Caco-2 (cell line): ENCODE measurements at places on chromosomes 16 and 17. TPM values are rescaled to one million over a fixed set of nuclear protein-coding genes. Genes with fewer than 3 reads are reported as not detected.

DNA sequence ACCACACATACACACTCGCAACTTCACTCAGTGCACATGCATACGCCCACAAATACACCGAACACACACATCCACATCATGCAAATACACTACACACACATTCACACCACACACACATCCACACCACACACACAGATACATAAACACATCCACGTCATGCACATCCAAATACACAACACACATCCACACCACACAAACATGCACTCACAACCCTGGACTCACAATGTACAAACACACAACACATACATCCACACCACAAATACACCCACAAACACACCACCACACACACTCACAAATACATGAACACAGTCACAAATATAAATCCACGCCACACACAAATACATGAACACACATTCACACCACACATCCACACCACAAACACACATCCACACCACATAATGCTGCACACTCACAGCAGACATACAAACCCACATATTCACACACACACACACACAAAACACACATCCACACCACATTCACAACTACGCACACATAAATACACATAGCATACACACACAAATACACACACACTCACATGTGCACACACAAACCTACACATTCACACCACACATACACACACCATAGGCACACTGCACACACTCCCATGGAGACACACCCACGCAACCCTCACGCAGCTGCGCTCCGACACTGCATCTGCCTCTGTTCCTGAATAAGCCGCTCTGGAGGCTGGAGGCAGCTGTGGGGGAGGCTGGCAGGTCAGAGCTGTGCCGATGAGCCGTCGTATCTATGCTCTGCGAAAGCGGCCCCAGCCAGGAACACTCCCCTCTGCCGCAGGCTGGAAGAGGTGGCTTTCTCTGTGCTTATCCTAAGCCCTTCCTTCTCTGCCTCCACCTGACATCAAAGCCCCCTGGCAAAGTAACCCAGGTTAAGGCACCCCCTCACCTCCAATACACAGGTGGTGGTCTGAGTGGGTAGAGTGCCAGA lies 141.8 kb downstream of the GRIN2A start:
- DNase-seq = no peak

- DNase-seq = no peak
Observed at GRCh38 chr17:63438092-63439051, 7.7 kb downstream of the CYB561 start.

DNA sequence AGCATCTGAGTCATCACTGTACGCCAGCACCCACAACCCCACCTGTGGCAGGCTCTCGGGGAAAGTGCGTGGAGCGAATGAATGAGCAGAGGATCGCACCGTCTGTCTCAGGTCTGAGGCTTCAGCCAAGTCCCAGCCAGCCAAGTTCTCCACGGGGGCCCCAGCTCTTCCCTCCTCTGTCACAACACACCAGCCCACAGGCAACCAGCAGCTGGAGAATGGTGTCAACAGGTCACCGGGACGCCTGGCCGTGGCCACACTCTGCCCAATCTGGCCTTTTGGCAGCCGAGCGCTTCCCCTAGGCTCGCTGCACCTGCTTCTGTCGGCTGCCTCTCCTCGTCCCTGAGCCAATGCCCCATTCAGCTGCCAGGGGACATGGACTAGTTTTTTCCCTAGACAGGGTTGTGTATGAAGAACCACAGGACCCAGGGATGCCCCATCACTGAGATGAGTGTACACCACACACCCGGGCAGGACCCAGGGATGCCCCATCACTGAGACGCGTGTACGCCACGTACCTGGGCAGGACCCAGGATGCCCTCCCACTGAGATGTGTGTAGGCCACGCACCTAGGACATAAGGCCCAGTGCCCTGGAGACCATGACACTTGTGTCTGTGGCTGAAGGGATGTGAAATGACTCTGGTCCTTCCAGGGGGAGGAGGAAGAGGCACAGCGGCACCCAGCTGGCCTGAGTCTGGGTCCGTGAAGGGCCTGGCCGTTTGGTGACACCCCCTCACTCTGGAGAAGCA lies 52.8 kb downstream of the ABR start:
- DNase-seq = no peak

GRCh38 chr16:85557971-85558657 lies 55.0 kb upstream of the GSE1 start:
- DNase-seq = peak; percentile 73

GRCh38 chr17:30517786-30518185 lies 40.6 kb downstream of the GOSR1 start:
- DNase-seq = no peak

DNA sequence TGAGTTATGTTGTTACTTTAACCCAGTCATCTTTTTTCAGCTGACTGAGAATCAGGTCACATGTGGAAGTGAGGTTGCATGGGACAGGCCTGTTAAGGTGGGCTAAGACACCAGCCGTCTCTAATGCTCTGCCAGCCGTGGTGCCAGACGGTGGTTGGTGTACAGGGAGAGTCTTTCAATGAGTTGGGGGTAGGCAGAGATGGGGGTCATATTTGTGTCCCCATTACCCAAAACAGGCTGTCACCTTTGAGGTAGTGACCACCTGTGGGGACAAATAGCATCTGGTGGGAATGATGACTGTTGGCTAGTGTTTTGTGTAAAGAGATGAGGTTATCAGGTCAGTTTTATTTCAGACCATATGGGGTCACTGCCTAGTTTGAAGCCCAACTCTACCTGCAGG lies 1.8 kb downstream of the RPL38 start:
- no peak for DNase-seq

GRCh38 chr17:82611140-82612058 lies 36.8 kb downstream of the WDR45B start:
- no peak for DNase-seq

DNA sequence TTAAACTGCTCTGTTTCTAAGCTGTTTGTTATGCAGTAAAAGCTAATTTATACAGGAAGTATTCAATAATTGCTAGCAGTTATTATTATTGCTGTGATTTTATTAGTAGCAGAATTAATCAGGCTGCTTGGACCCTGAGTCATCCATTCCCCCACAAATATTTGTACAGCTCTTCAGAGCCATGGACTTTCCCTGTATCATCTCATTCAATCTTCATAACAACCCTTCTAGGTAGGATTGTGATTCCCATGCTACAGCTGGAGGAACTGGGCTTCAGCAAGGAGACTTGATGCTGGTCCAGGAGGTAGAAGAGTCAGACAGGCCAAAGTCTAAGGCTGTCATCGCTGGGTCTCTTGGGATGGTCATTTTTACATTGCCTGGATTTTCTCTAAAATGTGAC lies 208.3 kb downstream of the C16orf95 start:
- no peak for DNase-seq

- DNase-seq = peak; percentile 72
Observed at GRCh38 chr16:70253291-70254106, 1.8 kb upstream of the EXOSC6 start.

GRCh38 chr17:2822358-2822757 lies 26.1 kb downstream of the RAP1GAP2 start:
- DNase-seq = no peak

- DNase-seq = no peak
Observed at GRCh38 chr16:74201576-74201975, 95.0 kb upstream of the PSMD7 start.

- no peak for DNase-seq
Observed at GRCh38 chr17:63191610-63192009, 225.6 kb downstream of the TANC2 start.

GRCh38 chr16:86819533-86819892 lies 241.2 kb downstream of the FOXL1 start:
- no peak for DNase-seq

GRCh38 chr16:79400462-79401149 lies 199.9 kb downstream of the MAF start:
- DNase-seq = peak; percentile 67

- DNase-seq = peak; percentile 21
Observed at GRCh38 chr17:77318021-77318420, 177.3 kb downstream of the SEC14L1 start.

DNA sequence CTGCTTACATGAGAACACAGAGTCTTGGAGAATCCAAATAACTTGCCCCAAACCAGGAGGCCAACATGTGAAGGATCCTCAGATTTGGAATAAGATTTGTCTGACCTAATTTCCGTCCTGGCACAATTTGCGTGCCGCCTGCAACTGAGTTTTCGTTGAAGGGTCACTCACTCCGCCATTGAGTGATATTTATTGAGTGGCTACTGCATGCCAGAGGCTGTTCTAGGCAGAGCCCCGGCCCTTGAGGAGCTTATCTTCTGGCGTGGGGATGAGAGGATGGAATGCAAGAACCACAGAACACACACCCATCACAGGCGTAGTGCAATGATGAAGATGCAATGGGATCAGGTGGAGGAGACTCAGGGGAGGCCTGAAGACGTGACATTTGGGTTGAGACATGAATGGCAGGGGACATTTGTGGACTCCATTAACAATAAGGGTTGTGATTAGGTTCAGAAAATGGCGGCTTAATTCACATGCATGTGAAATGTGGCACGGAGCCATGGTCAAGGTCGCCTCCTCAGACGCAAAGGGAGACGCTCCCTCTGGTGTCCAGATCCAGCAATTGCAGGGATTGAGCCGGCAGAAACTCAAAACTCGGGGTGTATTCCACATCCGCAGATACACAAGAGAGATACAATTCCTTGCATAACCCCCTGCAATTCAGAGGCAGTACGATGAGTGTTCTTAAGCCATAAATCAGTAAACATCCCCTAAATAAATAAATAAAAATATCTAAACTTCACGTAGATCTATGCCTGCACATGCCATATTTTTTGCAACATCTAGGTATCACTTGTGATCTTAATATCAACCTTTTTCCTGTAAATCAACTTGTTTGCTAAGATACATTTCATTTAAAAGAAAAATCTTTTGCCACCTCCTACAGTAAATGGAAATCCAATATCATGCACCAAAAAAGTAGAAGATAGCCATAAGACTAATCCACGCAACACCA lies 57.9 kb upstream of the CACNG4 start:
- peak; percentile 66 for DNase-seq

DNA sequence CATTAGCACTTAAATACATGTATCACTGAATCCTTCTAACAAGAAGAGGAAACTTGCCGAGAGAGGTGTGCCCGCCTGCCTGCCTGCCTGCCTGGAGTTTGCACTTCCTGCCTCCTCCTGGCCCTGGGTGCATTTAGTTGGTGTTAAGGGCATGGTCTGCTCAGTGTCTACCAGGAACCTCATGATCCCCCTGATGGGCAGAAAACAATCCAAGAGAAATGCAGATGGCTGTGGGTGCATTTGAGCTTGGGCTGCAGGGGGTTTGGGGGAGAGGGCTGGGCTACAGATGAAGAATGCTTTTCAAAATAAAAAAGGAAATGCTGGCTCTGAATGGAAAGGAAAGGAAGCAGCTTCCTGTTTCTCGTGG lies 10.1 kb downstream of the KSR1 start:
- DNase-seq = no peak

GRCh38 chr16:89815639-89816348 lies 653 bp downstream of the FANCA start:
- DNase-seq = peak; percentile 46

- no peak for DNase-seq
Observed at GRCh38 chr16:76943921-76944320, 247.1 kb upstream of the MON1B start.

GRCh38 chr17:9361188-9361955 lies 214.2 kb downstream of the STX8 start:
- DNase-seq = no peak

DNA sequence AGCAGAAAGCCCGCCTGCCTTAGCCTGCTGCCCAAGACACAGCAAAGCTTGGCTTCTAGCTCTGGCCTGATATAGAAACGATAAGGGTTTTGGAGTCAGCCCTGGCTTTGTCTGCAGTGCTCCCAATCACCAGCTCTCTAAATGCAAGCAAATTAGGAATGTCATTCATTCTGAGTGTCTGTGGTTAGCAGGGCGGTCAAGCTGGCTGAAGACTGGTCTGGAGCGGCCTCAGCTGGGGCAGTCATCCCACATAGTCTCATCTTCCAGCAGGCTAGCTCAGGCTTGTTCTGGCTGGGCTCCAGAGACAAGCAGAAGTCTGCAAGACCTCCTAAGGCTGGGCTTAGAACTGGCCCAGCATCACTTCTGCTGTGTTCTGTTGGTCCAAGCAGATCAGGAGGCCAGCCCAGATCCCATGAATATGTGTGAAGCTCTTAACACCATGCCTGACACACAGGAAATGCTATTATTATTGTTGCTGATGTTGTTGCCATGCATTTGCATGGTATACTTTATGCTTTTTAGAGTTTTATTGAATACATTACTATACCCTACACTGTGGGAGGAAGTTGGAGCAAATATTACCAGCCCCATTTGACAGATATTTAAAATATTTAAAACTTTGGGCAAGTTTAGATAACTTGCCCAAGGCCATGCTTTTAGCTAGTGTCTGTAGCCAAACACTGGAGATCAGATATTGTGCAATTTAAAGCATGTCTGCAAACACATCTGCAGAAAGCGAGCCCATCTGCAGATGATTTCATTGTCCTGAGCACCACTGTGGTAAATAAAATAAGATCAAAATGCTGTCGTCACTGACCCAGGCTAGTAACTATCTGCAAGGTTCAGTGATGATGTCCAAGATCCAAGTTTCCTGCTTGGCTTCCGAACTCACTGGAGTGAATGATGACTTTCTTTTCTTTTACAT lies 24.8 kb downstream of the TMC7 start:
- DNase-seq = no peak

- DNase-seq = no peak
Observed at GRCh38 chr16:4752351-4753100, 14.4 kb downstream of the ZNF500 start.

DNA sequence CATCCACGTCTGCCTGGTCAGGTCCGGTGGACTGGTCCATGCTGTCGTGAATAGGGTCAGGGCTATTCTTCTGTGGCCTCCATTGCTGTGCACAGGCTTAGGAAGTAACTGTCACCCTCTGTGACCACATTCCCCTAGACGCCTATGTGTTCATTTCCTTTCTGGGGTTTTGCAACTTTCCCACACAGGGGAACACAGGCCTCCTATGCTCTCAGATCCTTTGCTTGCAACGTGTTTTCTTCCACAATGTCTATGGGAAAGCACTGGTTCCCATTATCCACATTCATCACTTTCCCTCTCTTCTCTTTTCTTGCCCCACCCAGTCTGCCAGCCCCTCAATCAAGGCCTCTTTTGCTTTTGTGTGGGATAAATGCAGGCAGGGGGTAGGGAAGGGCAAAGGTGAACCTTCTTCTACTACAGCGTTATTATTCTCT lies 43.2 kb upstream of the DNAJA2 start:
- DNase-seq = no peak

Gene HBA1
- total RNA-seq = 3.6 and 8.6 TPM in 2 replicates

Gene RTN4RL1
- 0.54 and 0.60 TPM in 2 replicates for total RNA-seq

Gene KLHL10
- total RNA-seq = not detected in 2 replicates

Gene RNF43
- 84.2 and 87.1 TPM in 2 replicates for total RNA-seq

Gene C17orf50
- not detected in 2 replicates for total RNA-seq

Gene ATP2A3
- 8.0 and 8.2 TPM in 2 replicates for total RNA-seq

Gene CCDC78
- 3.5 and 4.6 TPM in 2 replicates for total RNA-seq

Gene FOXL1
- 0.11 TPM in 1 of 2 replicates, not detected in the other for total RNA-seq

Gene SERPINF2
- 59.9 and 63.8 TPM in 2 replicates for total RNA-seq

Gene ZPBP2
- total RNA-seq = not detected in 2 replicates

Gene GCGR
- total RNA-seq = 0.91 and 1.0 TPM in 2 replicates

Gene FBRS
- 46.1 and 47.9 TPM in 2 replicates for total RNA-seq

Gene KRT16
- total RNA-seq = not detected in 2 replicates

Gene SEC14L5
- 0.14 and 0.67 TPM in 2 replicates for total RNA-seq
